SHP77 treated with DMSO at 0.1 percent for 48 hours (cell line): ENCODE measurements at places on chromosomes 4 and X.

DNA sequence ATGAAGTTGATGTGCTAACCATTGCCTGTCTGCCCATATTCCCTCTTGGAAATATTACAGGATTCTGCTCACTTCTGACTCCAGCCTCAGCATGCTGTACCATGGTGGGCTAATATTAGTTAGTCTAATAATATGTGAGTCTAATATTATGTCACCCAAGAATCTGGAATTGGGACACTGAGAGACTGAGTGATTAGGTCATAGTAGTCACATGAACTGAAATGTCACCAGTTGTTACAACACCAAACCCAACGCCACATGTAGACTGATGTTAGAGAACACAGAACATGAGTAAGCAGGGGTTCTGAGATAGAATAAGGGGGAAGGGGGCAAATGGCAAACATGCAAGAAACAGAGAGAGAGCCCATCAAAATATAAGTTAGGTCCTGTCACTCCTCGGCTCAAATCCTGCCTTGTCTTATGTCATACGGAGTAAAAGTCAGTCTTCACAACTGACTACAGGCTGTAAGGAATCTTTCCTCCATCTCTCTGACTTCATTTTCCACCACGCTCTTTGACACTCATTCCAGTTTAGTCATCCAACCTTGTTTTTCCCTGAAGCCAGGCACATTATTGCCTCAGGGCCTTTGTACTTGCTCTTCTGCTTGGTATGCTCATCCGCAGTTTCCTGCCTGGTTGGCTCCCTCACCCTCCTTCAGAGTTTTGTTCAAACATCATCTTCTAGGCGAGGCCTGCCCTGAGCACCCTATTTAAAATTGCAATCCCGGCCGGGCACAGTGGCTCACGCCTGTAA, 9.6 kb upstream of the SLAIN2 start:
- DNase-seq, result no peak

GRCh38 chr4:121270389-121270788, 106.3 kb upstream of the TNIP3 start:
- DNase-seq, result no peak

- DNase-seq, result no peak
Observed at GRCh38 chr4:143345356-143345755, 8.7 kb downstream of the GAB1 start.

DNA sequence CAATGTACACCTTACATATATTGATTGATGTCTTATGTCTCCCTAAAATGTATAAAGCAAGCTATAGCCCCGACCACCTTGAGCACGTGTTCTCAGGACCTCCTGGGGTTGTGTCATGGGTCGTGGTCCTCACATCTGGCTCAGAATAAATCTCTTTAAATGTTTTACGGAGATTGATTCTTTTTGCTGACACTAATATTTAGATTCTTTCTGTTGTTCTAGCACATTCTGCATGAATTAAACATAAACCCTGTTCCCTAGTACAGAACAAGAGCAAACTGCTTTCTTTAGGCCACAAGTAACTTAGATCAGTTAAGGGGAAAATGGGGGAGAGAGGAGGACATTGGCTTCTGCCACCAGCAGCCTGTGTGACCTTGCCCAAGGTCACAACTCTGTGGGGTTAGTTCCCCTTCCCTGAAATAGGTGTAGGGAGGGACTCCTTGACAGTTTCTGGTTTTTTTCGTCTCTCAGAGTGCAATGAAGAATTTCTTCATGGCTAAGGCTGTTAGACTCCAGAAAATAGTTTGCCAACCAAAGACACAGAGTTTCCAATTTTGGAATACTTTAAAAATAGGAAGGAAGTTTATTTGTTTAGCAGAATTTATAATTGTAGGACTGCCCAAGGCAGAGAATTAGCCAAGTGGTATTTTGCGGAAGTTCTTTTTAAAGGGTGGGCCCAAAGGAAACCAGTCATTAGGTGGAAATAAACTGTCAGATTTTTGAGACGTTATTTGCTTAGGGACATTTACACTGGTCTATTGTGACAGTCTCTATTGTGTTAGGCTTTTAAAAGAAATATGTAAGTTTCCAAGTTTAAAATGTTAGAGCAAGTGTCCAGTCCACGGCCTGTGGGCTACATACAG, 29.4 kb downstream of the PTTG2 start:
- DNase-seq, result no peak

DNA sequence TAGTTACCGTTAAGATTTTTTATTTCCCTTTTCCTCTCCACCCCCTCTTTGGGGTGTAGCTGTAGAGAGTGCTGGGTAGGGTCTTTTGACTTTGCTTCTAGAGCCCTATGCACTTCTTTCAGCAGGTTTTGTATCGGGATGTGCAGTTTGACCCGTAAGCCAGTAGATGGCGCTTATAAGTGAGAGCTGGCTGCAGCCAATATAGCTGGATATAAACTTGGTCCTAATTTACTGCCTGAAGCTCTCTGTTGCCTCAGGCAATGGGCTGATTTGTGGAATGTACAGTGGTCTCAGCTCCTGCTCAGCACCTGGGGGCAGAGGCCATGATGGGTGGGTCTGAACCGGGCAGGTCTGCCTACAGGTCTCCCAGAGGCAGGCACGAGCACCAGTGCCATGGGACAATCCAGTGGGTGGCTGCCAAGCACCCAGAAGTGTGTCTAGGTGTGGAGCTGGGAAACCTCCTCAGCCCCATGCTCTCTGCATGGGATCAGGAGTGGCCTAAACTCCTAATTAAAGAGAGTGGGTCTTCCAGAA, 146.5 kb downstream of the SPANXN1 start:
- DNase-seq, result no peak

DNA sequence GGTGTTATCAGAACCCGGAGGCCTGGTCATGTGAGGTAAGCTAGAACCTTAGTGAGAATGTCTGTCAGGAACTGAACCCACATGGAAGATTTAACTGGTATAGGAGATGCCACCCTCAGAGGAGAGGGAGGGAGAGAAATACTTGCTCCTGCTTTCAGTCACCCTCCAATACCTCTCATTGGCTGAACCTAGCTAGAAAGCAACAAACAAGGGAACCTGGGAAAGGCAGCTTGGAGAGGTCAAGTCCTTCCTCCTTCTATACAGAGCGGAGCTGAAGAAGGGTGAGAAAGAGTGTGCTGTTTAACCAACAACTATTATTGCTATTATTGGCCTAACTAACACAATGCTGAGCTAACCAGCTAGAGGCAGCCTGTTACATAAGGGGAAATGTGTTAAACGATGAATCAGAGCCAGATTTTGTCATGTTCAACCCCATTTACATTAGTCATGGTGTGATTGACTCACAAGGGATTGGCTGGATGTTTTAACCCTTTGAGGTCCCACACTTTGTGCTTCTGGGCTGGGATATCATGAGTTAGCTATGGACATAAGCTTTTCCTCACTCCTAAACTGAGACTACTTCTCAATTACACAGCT, 96.5 kb upstream of the ESX1 start:
- no peak for DNase-seq

GRCh38 chr4:185036019-185036418, 17.7 kb downstream of the HELT start:
- no peak for DNase-seq

DNA sequence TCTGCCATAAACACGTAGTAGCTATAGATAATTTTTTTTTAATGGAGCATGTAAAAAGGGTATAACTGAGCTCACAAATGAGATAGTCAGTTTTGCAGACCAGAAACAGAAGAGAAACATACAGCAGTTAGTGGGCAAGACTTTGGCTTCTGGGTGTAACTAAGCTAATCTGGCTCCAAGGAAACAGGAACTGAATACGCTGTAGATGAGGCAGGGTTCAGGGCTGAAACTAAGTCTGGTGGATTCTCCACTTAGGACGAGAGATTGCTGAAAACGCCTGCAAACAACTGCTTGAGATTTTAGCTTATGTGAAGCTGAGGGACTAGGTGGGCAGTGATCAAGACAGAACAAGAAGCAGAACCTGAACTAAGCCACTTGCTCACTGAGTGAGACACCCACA, 91.7 kb downstream of the SMIM20 start:
- no peak for DNase-seq

DNA sequence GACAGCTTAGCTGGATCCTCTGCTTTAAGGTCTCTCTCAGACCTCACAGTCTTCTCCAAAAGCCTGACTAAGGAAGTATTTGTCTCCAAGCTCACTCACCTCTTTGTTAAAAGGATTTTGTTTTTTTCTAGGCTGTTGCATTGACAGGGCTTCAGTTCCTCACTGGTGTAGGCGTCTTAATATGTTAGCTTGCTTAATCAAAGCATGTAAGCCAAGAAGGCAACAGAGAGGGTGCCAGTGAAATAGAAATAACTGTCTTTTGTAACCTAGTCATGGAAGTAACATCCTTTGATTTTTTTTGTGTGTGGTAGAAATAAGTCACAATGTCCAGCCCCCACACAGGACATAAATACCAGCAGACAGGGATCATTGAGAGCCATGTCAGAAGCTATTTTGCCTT, 58.8 kb downstream of the FIP1L1 start:
- DNase-seq, result no peak

DNA sequence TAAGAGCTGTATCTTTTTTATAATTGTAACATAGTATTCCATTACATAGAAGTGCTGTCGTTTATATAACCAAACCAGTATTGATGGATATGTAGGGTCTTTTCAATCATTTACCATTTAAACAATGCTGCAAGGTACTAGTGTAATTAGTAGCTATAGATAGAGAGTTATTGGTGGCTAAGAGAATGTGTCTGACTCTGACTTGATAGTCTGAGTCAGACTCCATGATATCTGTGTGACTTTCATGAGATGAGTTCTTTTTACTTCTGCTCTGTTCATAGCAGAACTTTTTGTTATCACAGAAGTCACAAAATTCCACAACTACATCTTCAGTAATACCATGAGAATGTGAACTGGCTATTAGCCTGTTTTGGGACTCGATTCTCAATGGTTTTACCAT, 150.6 kb downstream of the FHIP1A start:
- DNase-seq, result no peak

DNA sequence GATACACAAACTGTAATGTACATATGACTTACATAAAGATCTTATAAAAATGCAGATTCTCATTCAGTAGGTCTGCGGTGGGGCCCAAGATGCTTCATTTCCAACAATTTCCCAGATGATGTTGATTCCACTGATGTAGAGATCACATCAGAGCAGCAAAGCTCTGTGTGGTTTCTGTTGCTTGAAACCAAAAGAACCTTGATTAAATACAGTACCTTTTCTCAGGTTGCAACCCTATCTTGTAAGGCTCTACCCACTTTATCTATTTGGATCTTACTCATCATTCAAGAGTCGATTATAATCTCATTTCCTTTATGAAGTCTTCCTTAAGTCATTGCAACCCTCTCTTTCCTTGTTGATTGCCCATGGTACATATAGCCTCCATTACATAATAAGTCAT, 816.8 kb downstream of the RPA4 start:
- DNase-seq, result no peak

DNA sequence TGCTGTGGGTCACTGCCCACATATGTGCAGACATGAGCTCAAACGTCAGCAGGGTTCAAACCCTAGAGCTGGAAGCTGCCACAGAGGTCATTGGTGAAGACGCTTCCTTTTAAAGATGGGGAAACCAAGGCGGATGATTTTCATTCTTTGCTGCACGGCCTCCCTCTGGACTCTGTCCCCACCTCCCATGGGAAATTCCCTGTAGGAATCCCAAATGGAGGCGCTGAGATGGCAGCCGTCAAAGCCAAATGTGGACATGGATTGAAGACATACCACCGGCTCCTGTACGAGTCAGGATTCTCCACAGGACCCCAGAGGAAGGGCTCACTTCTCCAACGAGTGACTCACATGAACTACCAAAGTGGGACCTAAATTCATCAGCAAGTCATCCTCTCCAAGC, 286.4 kb downstream of the CRLF2 start:
- no peak for DNase-seq

- no peak for DNase-seq
Observed at GRCh38 chr4:27973056-27973455, 1112.4 kb downstream of the STIM2 start.

- no peak for DNase-seq
Observed at GRCh38 chrX:119686087-119686691, 6.8 kb downstream of the SEPTIN6 start.

DNA sequence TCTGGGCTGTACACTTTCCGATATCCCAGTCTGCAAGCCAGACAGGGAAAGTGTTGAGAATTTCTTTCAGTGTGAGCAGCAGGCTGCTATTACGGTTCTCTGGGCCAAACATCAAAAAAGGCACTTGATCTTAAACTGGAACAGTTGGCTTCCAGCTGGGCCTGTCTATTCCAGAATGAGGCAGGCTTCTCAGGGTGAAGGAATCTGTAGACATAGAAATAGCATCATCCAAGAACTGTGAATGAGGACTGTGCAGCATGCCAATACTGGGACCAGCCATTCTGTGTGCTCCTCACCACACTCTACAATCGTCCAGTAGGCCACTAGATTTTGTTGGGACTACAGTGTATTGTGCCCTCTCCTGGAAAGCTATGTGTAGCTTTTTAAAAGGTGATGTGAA, 31.1 kb downstream of the ART3 start:
- DNase-seq, result no peak

DNA sequence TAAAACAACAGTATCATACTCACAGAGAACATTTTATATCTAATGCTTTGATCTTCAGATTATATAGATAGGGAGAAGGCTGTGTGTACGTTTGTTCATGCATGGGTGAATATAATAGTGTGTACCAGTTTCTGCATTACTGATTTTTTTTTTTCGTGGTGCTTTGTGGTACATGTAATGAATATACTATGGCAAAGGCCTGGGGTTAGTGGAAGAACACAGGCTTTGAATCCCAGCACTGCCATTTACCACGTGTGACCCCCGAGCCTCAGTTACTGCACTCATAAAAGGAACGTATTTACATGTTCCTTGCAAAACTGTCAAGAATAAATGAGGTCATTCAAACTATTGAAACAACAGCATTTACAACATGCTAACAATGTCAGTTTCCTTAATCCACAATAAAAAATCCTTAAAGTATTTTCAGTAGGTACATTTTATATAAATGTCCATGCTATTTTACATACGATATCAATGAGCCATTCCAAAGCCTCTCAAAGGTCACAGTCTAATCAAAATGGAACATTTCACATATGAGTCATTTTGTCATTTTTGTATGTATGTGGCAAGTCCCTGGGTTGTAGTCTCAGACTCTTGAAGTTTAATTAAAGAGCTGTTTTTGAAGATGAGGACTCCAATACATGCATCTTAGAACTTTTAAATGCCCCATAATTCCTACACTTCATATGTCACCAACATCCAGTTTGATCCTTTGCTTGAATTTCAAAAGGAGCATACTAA, 242.8 kb downstream of the PPP3CA start:
- no peak for DNase-seq

GRCh38 chr4:183164963-183165362, 65.9 kb downstream of the WWC2 start:
- no peak for DNase-seq

GRCh38 chr4:158814636-158815330, 46.0 kb downstream of the FNIP2 start:
- no peak for DNase-seq

DNA sequence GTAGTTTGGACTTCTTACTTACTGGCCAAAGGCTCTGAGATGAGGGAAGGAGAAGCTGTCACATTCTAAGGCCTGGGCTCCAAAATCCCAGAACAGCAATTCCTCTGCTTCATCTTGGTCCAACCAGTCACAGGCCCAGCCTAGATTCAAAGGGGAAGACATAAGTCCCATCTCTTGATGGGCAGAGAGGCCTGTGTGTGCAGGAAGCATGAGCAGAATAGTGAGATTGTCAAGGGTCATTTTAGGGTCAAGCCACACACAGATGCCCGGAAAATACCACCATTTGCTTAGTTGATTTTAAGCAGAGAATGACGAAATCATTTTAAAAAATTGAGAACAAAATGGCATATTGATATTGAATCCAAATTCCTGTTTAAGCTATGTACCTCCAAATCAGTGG, 580.9 kb upstream of the ZFP42 start:
- DNase-seq, result no peak

GRCh38 chrX:37383313-37383712, 34.1 kb downstream of the PRRG1 start:
- DNase-seq, result no peak

- DNase-seq, result no peak
Observed at GRCh38 chrX:116230130-116230898, 59.8 kb downstream of the AGTR2 start.
